ENCODE measurements at places on chromosomes 7 and 10.
A peak's percentile ranks its signal among the peaks of the same experiment; 100 is the strongest.

DNA sequence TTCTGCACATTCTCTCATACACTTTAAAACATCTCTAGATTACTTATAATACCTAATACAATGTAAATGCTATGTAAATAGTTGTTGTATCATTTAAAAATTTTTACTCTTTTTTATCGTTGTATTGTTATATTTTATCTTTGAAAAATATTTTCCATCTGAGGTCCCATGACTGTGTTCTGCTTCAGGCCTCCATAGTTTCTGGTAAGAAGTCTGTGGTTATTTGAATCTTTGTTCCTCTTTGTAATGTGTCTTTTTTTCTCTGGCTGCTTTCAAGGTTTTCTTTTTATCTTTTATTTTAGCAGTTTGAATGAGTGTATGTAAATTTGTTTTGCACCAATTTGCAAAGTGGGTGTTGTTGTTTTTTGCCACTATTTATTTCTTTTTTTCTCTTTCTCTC lies 263.1 kb downstream of the RPS24 start:
- no peak for DNase-seq

DNA sequence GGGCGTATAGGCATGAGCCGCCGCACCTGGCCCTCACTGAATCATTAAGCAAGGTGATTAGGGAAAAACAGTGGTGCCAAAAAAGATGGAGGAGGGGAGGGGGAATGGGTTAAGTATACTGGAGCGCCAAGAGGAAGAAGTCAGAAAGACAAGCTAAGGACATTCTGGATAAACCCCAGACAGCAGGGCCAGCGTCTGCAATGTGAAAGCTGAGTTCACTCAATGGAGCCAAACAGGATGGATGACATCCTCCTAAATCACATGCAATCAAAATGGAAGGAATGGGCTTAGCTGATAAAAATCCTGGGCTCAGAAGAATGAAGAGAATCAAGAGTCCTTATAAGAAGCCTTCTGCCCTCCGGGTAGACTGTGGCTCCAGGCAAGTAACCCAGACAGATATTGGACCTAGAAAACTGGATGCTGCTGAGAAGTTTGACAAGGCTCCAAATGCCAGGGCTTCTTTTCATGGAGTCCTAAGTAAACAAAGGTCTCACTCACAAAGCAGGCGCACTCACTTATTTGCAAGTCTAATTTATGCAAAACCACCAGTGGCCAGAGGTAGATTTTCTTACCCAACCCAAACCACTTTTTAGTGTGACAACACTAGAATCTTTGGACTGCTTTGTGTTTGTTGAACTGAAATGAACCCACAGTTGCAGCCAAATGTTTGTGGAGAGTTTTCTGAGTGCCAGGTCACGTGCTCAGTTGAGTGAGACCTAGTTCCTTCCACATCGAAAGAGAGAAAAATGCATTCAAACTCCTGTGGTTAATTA lies 519.1 kb upstream of the AUTS2 start:
- no peak for DNase-seq

GRCh38 chr10:102393411-102394078 lies 2.0 kb upstream of the NFKB2 start:
- DNase-seq = peak; percentile 33

GRCh38 chr10:100341953-100342626 lies 4.9 kb upstream of the SCD start:
- no peak for DNase-seq

- DNase-seq = no peak
Observed at GRCh38 chr10:15347150-15347549, 23.9 kb downstream of the FAM171A1 start.

GRCh38 chr10:32077896-32078485 lies 21.8 kb upstream of the KIF5B start:
- DNase-seq = no peak

- no peak for DNase-seq
Observed at GRCh38 chr10:131982185-131982756, 548 bp upstream of the BNIP3 start.

DNA sequence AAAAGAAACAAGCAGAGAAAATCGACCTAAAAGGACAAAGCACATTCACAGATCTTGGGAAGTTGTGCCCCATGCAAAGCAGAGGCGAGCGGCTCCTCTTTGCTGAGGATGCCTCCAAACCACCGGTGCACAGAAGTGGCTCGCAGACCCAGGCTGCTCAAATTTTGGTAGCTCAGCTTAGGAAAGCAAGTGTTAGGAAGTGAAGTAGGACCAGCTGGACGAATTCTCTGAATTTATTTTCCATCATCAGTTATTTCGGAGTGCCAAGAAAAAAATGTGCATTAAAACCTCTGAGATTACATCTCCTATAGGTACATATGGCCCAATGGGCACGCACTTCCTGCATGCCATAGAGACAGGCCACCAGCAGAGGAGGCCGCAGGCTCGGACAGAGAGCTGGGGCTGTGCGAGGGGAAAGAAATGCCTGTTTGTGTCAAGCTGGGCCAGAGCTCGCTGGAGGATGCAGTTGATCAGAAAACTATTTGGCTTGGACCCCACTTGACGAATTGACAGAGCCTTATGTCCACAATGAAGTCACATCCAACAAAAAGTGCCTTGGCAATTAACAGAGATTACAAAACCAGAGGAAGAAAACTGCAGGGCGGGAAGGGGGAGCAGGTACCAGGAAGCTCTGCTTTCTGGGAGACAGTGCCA lies 122.3 kb upstream of the LYZL2 start:
- peak; percentile 26 for DNase-seq

GRCh38 chr10:4984971-4985594 lies 18.6 kb downstream of the AKR1C2 start:
- DNase-seq = no peak

GRCh38 chr7:22375359-22376048 lies 18.6 kb upstream of the RAPGEF5 start:
- DNase-seq = no peak

- no peak for DNase-seq
Observed at GRCh38 chr7:150357270-150357669, 11.4 kb upstream of the REPIN1 start.

DNA sequence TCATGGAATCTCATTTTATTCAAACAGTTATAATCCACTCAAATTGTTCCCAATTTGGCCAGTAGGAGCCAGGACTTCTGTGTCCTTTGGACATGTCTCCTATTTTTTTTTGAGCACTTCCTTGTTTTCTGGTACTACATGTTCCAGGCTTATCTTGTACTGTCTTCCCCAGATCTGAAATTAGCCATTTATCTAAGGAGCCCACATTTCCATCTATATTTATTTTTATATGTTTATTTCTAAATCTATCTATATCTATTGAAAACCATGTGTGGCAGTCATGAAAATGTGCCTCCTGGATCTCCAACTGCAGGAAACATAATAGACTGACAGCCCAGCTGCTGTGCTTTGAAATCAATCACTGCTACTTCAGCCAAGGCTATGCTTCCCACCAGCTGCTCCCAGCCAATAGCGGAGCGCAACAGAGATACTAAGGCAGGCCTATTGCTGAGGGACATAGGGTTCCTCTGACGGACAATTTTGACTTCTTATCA lies 147.1 kb downstream of the LRRC4 start:
- DNase-seq = no peak

DNA sequence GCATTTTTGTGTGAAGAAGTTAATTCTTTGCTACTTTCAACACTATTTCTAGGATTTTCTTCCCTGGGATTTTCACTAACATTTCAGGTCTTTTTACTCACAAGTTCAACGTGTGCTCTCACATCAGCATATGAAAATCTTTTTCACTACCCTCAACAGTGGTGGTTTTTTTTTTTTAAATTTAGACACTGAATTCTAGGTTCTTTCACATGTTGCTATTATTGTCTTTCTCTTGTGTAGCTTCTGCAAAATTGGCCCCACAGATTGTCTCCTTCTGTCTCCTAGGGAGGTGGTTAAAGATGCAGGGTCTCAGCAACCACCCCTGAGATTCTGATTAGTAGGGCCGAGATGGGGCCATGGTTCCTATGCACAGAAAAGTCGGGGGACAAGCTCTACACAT lies 165.0 kb upstream of the GPR26 start:
- no peak for DNase-seq

DNA sequence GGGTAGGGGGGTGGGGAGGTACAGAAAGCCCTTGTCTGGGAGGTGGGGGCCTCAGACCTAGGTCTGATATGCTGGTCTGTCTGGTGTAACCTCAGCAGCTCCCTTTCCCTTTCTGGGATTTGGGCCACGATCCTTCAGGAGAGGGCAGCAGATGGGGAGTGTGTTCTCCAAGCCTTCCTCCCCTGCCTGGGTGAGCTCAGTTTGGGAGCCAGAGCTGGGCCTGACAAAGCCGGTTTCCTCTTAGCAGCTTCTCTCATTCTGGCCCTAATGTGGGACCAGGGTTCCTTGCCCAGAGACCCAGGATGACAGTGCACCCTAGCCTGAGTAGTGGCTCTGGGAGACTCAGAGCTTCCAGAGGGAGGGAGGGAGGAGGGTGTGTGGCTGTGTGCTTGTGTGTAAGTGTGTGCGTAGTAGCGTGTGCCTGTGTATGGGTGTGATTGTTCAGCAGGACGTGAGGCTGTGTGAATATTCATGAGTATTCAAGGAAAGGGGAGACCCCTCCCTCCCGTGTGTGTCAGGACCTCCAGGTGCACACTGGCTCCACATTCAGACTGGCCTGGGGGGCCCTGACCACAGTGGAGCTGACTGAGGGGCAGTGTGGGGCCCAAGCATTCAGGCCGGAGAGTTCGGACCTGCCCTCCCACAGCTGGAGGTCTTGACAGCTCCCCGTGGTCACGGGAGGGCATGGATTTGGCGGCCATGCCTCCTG lies 96.5 kb downstream of the ZMIZ1 start:
- no peak for DNase-seq

DNA sequence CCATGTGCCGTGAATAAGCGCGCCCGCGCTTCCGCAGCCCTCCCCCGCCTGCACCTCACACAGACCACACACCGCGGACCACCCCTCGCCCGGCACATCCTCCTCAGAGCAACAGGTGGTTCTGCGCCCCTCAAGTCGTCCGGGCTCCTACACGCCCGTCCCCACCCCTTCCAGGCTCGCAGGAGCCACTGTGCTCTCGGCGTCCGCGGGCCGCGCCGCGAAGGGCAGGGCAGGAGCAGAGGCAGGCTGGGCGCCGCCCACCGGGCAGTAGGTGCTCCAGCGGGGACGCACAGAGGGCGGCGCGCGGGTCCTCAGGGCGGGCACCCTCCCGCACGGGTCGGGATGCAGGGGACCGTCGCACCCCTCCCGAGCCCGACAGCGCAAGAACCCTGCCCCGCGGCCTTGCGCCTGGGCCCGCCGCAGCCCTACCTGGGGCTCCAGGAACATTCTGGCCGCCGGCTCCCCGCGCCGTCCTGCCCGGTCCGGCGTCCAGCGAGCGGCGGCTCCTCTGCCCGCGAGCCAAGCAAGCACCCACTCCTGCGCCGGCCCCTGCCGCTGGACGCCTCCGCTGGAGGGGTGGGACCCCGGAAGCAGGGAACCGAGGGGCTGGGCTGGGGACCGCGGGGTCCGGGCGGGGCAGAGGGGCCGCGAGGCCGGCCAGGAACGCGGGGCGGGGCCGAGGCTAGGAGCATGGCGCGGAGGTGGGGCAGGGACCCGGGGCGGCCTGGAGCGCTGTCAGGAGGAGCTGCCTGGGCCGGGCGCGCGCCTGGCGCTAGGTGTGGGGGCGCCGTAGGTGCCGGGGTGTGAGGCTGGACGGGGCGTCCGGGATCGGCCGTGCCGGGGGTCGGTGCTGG lies 37.4 kb downstream of the RASGEF1A start:
- DNase-seq = no peak

DNA sequence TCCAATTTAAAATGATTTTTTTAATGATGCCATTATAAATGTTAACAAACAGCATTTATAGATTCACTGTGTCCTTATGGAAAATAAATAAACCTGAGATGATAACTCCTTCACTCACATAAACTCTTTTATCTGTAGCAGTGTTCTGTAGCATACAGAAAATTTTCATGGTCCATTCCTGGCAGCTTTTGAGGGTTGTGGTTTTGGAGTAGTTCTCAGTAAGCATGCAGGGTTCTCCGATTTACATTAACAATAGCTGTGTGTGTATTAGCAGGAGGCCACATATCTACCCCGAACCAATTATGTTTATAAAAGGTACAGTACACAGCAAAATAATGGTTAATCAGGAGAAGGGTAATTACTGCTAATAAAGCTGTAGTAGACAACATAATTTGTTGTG lies 162.7 kb downstream of the CDCA7L start:
- DNase-seq = no peak

DNA sequence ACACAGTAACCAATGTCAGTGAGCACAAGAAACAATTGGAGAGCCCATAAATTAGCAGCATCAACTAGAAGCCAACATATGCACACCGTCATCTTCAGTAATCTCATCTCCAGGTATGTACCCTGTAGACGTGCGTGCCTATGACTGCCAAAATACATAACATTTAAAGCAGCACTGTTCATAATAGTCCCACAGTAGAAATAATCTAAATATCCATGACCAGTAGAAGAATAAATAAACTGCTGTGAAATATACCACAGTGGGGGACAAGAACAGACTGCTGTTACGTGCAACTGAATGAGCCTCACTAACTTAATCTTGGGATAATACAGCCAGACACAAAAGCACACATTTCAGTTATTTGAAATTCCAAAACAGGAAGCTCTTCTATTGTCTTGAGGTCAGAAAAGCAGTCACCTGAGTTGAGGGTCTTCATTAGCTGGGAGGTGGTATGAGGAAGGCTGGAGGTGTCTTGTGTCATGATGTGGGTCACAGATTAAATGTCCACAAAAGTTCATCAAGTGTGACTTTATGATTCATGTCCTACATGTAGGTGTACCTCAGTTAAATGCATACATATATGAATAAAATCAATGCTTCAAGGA lies 454.2 kb upstream of the AKR1E2 start:
- no peak for DNase-seq

DNA sequence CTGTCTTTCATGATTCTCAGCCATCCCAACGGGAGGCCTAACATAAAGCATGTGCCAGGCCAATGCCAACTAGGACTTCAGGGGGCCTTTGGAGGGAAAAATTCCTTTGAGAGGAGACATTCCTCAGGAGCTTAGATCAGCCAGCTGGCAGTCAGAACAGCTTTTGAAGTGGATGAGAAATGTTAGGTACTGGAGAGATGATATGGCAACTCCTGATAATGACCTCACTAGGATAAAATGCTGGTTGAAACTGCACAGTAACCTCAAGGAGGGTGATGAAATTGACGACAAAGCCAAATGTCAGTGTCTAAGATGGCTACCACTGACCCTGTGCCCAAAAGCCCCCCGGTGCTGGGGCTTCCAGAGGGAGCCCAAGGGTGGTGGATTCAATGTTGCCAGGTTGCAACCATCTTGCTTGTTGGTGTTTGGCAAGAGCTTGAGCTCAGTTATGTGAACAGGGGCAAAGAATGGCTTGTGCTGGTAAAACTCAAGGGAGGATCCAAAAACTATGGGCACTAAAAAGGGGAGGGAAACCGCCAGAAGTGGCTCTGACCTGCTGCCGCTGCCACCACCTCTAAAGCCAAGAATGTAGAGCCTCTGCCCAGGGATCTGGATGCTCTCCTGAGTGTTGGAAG lies 121.2 kb downstream of the UBE2H start:
- DNase-seq = no peak

DNA sequence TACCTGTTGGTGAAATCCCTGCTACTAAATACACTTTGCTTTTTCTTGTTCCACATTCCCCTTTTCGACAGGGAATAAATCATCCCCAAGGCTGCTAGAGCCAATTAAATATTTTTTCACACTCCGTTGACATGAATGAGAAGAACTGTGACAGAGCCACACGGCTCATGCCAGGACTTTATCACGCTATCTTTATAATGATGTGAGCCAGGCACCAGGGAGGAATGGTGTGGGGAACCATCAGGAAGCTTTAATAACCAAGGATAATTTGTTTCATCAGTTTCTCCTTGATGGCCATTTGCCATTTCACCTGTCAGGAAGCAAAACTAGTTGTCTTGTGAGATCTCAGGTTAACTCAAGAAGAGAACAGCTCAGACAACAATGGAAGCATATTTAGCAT lies 193.0 kb upstream of the C7orf33 start:
- DNase-seq = no peak

GRCh38 chr7:80848841-80849240 lies 70.0 kb downstream of the SEMA3C start:
- DNase-seq = no peak
